ENCODE measurements at places on chromosomes 7 and 10. TPM values are rescaled to one million over a fixed set of nuclear protein-coding genes. Genes with fewer than 3 reads are reported as not detected.

GRCh38 chr10:100993986-100994708 is 5.5 kb upstream of the LZTS2 start:
- peak; percentile 74 for DNase-seq
- 0 out of 2 replicates have a peak overlapping the region, but pooled peaks have one; percentile 43 for H3K27ac ChIP-seq
- peaks cover 33% of the 10 kb centered on the region for H3K36me3 ChIP-seq
- H3K4me1 ChIP-seq = peaks cover 24% of the 10 kb centered on the region
- no peaks in the 10 kb centered on the region for H3K27me3 ChIP-seq
- no peak overlapping the region for H3K4me3 ChIP-seq

- no peak overlapping the region for H3K4me3 ChIP-seq
- no peak for DNase-seq
- 0 out of 2 replicates have a peak, but pooled peaks cover 7% of the 10 kb centered on the region for H3K4me1 ChIP-seq
- no peak overlapping the region for H3K27ac ChIP-seq
Observed at GRCh38 chr10:71476228-71477011, 79.7 kb downstream of the CDH23 start.

DNA sequence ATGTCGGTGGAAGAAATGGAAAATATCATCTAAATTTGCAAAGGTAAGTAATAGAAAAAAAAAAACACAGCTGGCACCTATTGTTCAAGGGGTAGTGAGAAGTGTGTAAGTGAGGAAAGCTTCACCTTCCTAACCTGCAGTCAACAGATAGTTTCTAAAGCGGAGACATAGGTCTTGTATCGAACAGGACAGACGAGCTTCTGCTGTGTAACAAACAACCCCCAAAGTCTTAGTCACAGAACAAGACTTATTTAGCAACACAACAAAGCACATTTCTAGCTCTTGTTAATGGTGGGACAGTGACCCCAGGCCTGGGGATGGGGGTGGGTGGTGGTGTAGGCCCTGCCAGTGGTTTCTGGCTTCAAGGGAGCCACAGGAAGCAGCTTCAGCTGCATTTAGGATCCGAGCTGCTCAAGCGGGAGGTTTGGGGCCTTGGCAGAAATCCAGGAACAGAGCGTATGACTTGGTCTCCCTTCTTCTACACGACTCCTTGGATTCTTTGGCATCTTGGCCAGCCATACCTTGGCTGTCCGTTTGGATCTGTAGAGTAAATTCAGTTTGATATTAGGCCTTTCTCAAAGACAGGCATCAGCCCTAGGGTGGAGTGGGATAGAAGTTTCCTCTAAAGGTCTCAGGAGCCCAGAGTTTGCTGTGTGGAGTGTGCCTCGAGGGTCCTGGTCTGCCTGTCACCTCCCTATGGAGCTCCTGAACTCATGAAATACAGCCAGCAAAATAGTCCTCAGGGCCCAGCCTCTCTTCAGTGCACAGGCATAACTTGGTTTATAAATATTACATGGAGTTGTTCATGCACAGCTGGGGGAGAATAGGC is 56.9 kb upstream of the SHH start:
- H3K4me3 ChIP-seq = no peak overlapping the region
- DNase-seq = no peak
- H3K27me3 ChIP-seq = no peaks in the 10 kb centered on the region
- H3K4me1 ChIP-seq = no peaks in the 10 kb centered on the region
- H3K27ac ChIP-seq = no peak overlapping the region

GRCh38 chr10:79984851-79985250 is 35.9 kb upstream of the SFTPD start:
- H3K4me1 ChIP-seq = peaks cover 19% of the 10 kb centered on the region
- no peak overlapping the region for H3K27ac ChIP-seq
- H3K27me3 ChIP-seq = peaks cover 30% of the 10 kb centered on the region
- no peak for DNase-seq
- H3K36me3 ChIP-seq = no peaks in the 10 kb centered on the region
- no peak overlapping the region for H3K4me3 ChIP-seq

- peak; percentile 50 for DNase-seq
- H3K27me3 ChIP-seq = peaks cover 71% of the 10 kb centered on the region
- H3K4me1 ChIP-seq = peaks cover 48% of the 10 kb centered on the region
- no peak overlapping the region for H3K27ac ChIP-seq
- peak overlapping the region; percentile 57 for H3K4me3 ChIP-seq
Observed at GRCh38 chr10:101773923-101774588, 1.9 kb downstream of the FGF8 start.

- no peak overlapping the region for H3K27ac ChIP-seq
- DNase-seq = no peak
- no peaks in the 10 kb centered on the region for H3K27me3 ChIP-seq
- no peaks in the 10 kb centered on the region for H3K36me3 ChIP-seq
- H3K4me3 ChIP-seq = no peak overlapping the region
Observed at GRCh38 chr10:21814866-21815265, 188.7 kb downstream of the DNAJC1 start.

DNA sequence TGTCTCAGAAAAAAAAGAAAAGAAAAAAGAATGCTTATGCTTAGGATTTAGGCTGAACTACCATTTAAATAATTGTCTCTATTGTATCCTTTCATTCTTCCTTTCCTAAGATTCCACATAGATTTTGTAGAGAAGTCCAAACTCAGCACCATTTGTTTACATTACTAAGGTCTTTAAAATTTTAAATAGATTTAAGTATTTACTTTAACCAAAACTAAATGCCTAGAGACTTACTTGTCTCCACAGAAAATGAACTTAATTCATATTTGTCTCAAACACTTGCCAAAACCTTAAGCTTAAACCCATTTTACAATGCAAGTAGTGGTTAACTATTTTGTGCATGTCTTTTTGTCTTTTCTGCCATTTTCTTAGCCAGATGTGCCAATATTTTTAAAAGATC is 54.1 kb upstream of the ABI1 start:
- H3K27ac ChIP-seq = no peak overlapping the region
- H3K4me1 ChIP-seq = no peaks in the 10 kb centered on the region
- H3K27me3 ChIP-seq = no peaks in the 10 kb centered on the region
- no peak overlapping the region for H3K4me3 ChIP-seq
- DNase-seq = no peak

DNA sequence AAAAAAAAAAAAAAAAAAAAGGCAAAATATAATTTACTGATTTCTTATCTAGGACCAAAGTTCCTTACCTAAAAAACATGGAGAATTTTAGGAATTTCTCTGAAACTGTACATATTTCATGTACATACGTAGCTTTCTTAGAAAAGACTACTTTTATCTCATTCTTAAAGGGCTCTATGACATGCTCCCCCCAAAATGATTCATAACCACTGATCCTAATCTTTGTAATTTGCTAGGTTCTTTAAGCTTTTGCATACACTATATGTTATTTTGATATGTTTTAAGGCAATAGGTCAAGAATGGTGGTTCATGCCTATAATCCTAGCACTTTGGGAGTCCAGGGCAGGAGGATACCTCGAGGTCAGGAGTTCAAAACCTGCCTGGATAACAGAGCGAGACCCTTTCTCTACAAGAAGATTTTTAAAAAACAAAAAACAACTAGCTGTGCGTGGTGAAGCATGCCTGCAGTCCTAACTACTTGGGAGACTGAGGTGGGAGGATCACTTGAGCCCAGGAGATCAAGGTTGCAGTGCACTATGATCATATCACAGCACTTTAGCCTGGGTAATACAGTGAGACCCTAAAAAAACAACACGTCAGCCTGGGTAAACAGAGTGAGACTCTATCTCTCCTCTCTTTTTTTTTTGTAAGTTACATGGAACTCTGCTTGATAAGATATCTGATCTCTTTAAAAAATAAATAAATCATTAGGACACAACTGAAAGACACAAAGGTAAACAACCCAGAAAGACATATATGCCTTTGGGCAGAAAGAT is 54.8 kb downstream of the ATAD1 start:
- peaks cover 19% of the 10 kb centered on the region for H3K4me1 ChIP-seq
- no peak for DNase-seq
- no peak overlapping the region for H3K4me3 ChIP-seq
- no peaks in the 10 kb centered on the region for H3K27me3 ChIP-seq

- no peak overlapping the region for H3K4me3 ChIP-seq
- no peak overlapping the region for H3K27ac ChIP-seq
- no peaks in the 10 kb centered on the region for H3K27me3 ChIP-seq
- no peak for DNase-seq
- H3K36me3 ChIP-seq = no peaks in the 10 kb centered on the region
Observed at GRCh38 chr7:141349804-141350203, 201.4 kb upstream of the AGK start.

The ZNF92 gene
- 47.6 TPM for total RNA-seq

The CPEB3 gene
- 1.9 TPM for total RNA-seq

The PDE6C gene
- total RNA-seq = not detected

The FAM25A gene
- not detected for total RNA-seq

Measured in GM23338 (cell line).